Colonic mucosa (tissue), 4 donors: ENCODE measurements at places on chromosomes 11 and 22.

DNA sequence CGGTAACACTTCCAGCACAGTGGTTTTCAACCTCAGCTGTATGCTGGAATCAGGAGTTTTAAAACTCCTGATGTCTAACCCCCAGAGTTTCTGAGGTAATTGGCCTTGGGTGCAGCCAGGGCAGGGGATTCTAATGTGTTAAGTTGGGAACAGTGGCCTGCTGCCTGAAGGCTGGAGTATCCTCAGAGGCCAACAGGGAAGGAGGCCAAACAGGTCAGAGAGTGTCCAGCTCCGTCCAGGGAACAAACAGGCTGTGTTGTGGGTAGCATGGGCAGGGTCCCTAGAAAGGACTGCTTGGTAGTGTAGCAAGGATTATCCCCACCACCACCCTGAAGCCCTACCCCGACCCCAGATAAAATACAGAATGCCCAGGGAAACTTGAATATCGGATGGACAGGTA is 10.8 kb upstream of the DAGLA start:
- DNase-seq: no peak

- DNase-seq: no peak
These were observed 133.4 kb downstream of the DBX1 start for GRCh38 chr11:20026629-20027555.

DNA sequence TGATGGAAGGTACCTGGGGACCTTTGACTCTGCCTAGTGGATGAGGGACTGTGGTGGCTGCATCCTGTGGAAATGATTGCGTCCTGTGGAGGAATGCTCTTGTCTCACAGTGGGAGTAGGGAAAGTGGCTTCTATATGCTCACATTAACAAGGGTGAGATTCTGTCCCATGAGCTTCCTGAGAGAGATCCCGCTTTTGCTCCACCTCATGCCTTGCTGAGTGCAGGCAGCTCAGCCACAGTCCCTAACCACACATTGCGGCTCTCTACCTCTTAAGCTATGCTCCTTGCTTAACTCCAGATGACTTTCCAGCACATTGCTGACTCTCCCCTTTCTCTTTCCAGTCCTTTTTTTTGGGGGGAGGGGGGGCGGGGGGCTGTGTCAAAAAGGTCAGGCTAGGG is 45.0 kb downstream of the TEAD1 start:
- no peak for DNase-seq

- DNase-seq: no peak
These were observed 3.9 kb upstream of the OR52M1 start for GRCh38 chr11:4541071-4541470.

GRCh38 chr11:10792385-10793068 is 16.2 kb downstream of the EIF4G2 start:
- DNase-seq: peak; percentile 92

GRCh38 chr11:85934596-85935169 is 79.5 kb downstream of the CCDC83 start:
- DNase-seq: no peak

GRCh38 chr11:490186-490929 is 16.7 kb downstream of the RNH1 start:
- DNase-seq: no peak

GRCh38 chr11:81658722-81659121 is 1074.9 kb downstream of the FAM181B start:
- no peak for DNase-seq

- DNase-seq: no peak
These were observed 36.2 kb downstream of the CYTH4 start for GRCh38 chr22:37318364-37319109.

GRCh38 chr11:27496461-27496860 is 10.1 kb downstream of the LIN7C start:
- no peak for DNase-seq

- peak; percentile 50 for DNase-seq
These were observed 3.3 kb upstream of the RAG1 start for GRCh38 chr11:36564376-36565030.

- DNase-seq: peak; percentile 20
These were observed 18.2 kb upstream of the MUC5AC start for GRCh38 chr11:1139441-1140083.

DNA sequence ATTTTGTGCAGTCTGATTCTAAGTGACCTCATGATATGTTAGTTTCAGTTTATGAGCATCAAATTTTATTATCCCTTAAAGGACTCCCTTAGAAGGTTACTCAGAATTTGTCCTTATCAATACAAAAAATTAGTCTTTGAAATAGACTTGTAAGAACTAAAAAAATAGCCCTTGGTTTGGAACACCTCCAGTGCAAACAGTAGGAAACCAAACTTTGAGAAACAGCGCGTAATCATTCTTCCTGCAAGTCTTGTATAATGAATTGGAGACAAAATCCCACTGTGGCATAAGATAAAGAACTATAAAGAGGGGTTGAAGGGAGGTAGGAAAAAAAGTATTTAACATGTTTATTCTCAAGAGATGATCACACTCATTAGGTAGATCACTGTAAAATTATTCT is 10.8 kb upstream of the MSANTD4 start:
- no peak for DNase-seq

DNA sequence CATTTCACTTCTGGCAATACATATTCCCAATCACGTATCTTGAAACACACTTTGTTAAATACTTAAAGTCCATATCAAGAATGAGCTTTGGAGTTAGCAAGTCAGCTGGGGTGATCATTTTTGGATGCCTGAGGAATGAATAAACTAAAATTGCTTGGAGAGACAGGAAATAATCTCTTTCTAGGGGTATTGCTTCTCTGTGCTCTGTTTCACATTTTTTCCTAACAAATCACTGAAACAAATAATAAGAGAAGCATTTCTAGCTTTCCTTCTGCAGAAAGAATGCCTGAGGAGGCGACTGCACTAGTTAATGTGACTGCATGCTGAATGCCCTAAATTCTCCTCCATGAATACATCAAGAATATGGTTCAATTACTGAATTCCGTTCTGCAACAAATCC is 541.4 kb upstream of the CCDC90B start:
- DNase-seq: no peak

GRCh38 chr22:42468841-42469240 is 36.6 kb upstream of the NFAM1 start:
- DNase-seq: no peak

- no peak for DNase-seq
These were observed 54.1 kb downstream of the MICAL3 start for GRCh38 chr22:17970201-17970708.

GRCh38 chr22:49999946-50000586 is 12.5 kb downstream of the IL17REL start:
- no peak for DNase-seq

DNA sequence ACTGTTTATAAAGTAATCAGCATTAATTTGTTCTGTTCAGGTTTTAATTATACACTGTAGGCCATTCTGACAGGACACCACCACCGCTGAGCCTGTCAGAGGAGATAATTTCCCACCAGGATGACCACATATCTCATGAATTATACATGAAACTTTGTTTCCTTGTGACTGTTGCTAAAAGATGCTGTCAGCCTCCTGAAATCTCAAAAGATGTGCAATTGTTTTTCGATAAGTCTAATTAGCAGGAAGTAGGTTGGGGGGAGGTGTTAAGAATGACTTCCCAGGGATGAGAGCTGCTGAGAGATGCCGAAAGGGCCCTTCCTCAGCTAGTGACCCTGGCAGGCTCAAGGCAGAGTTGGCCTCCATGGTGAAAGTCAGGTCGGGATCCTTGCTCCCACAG is 485.4 kb downstream of the SOX6 start:
- no peak for DNase-seq

DNA sequence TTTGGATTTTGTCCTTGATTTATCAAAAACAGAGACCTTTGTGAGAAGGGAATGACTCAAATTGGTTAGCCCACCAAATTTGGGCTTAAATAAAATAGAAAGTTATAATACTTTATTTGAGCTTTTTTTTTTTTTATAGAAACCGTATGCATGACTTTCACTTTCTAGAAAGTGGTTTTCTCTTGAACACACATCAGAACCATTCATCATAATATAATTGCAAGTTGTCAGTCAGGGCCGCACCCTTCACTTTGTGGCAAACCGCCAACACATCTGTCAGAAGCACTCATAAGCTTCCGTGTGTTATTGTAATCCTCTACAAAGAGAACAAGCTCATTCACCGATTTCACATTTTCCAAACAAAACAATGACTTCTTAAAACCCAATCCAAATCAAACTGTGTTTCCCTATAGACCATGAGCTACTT is 76.1 kb downstream of the SOX6 start:
- DNase-seq: peak; percentile 93

DNA sequence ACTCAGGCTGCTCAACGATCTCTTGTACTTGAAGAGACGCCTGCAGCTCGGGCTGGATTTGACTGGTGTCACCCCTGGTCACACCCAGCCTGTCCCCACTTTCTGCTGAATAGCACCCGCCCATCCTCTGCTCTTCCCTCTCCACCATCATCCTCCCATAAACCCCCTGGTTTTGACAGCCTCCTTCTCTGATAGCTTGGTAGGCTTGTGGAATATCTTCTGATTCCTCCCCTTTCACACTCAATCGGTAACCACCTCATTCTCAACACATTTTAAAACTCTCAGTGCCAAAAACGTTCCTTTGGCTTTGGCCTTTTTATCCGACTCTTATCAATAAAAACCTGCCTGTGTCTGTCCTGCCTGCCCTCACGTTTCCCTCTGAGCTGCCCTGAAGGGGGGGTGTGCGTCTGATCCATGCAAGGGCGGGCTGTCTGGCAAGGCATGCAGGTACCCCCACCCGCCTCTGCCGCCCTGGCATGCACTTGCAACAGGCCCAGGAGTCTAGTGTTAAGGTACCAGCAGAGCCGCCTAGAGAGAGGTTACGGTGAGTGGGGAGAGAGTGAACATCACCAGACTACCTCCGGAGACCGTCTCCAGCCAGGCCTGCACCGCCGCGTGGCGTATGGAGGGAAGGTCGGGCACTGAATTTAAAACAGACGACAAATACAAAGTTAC is 51.7 kb upstream of the BID start:
- no peak for DNase-seq

GRCh38 chr11:4830346-4830745 is 9.2 kb downstream of the OR51F2 start:
- no peak for DNase-seq

- DNase-seq: no peak
These were observed 28.6 kb upstream of the PANX2 start for GRCh38 chr22:50141891-50142363.

- DNase-seq: peak; percentile 77
These were observed 21.6 kb downstream of the PPARA start for GRCh38 chr22:46171940-46172339.

DNA sequence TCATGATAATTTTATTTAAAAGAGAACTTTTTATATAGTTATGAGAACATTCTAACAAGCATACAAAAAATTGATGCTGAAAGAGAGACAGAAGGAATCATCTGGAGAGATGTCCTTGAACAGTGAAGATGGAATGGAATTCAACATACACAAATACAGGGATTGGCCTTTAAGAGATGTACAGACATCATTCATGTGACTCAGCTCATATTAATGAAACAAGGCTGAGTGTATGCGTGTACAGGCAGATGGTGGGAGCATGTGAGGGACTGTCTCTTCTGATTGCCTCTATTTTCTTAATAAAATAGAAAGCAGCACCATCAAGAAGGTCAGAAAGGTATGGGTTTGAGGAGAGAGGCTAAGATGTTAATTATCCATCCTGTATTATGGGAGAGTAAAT is 793.3 kb downstream of the CNTN5 start:
- DNase-seq: no peak
